NCI-H2029 (cell line): ENCODE measurements at places on chromosomes 11 and 22.

- DNase-seq, result peak; percentile 88
Measured at GRCh38 chr22:44972363-44973083, 37.3 kb downstream of the PHF21B start.

DNA sequence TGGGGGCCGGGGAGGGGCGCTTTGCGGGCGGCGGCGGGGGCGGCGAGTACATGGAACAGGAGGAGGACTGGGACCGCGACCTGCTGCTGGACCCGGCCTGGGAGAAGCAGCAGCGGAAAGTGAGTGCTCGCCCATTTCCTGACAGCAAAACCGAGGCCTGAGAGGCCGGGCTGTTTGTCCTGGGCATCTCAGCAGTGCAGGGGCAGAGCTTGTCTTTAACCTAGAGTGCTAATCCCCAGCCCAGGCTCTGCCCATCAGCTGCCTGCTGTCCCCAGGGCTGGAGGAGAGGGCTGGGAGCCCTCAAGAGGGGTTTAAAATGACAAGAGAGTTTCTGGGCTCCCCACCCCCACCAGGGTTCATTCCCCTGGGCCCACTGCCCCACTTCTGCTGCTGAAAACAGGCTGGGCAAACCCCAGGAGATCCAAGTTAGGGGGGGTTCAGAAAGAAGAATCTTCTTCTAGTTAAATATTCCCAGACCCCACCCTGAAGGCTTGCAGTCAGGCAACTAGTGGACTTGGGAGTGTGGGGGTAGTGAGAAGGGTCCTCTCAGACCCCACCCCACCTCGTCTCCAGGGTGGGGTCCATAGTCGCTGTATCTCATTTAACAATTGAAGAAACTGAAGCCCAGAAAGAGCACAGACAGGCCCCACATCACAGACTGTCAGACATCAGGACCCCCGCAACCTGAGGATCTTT lies 411 bp downstream of the ACTN3 start:
- DNase-seq, result no peak

DNA sequence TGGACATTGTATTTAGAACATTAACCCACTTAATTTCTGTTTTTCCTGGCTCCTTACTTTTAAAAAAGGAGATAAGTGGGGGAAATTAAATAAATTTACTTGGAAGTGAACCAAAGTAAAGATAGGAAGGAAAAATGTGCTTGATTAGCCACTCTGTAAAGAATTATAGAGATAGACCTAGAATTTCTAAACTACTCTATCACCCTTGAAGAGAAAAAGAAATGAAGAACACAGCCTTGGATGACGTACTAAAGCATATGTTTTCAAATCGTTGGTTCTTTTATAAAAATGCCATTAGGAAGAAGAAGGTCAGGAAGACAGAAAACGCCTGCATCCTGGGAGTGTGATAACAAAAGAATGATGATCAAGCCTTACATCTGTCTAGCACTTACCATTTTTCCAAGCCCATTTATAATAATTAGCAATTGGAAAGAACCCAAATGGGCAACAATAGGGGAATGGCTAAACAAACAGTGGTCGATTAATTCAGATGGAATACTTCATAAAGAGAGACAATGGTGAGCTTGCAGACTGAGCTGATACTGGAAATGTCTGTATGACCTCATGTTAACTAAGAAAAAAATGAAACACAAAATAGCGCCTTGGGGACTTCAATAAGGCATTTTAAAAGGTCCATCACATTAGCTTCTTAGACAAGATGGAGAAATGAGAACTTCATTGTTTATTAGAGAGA lies 81.0 kb upstream of the LRRC55 start:
- DNase-seq, result no peak

GRCh38 chr11:67698247-67698646 lies 23.8 kb upstream of the ALDH3B2 start:
- DNase-seq, result no peak

- no peak for DNase-seq
Measured at GRCh38 chr11:12048936-12049790, 40.7 kb upstream of the DKK3 start.

GRCh38 chr11:396948-397548 lies 3.0 kb downstream of the PKP3 start:
- no peak for DNase-seq

DNA sequence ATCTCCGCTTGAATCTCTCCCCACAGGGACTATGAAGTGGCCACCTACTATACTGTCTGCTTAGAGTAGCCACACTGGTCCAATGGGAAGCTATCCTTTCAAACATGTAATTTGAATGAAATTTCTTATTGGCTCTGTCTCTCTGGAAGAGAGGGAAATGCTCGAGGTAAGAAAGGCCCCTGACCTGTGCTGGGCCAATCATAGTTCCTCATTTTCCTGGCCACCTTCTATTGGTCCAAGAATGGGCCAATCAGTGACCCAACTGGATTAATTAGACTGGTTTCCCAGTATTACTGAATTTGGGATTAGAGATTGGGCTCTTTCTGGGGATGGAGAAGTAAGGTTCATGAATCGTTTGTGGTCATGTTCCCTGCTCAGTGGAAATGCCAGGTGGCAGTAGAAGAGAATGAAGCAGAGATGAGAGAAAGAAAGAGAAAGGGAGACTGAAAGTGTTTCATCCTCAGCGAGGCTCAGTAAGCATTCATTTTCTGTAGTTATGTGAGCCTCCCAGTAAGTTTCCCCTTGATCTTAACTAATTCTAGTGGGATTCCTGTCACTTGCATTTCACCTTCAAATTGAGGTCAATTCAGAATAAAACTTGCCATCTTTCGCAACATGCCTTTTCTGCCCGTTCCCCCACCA lies 8.4 kb upstream of the MMP20 start:
- no peak for DNase-seq

DNA sequence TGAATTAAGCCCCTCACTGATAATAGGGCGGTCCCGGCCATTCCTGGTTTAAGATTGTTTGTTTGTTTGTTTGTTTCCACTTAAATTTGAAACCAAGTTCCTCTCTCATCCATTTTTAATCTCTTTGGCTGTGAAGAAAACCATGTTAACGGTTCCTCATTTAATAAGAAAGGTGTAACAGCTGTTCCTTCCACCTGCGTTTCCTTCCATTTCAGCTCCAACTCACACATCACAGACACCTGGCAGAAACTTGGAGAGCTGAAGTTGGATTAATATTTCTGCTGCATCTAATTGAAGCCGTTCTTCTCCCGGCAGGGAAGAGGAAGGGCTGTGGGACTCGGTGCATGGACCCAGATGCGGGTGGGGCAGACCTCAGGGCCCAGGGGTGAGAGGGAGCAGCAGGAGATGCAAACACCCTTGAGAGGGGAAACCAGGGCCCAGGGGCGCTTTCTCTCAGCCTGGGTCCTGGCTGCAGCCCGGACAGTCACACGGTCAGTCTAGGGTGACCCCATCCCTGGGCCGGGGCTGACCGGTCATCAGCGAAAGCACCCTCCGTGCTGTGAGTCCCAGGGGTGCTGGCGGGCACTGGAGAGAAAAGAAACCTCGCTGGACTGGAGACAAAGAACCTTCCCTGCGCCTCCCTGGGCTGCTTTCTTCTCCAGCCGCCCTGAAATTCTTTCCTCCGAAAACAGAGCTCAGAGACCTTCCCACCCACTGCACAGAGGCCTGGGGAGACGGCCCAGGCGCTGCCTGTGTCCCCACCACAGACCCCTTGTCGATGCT lies 242.0 kb downstream of the BRD1 start:
- DNase-seq, result no peak

- DNase-seq, result no peak
Measured at GRCh38 chr11:102929972-102930371, 25.6 kb downstream of the MMP13 start.

DNA sequence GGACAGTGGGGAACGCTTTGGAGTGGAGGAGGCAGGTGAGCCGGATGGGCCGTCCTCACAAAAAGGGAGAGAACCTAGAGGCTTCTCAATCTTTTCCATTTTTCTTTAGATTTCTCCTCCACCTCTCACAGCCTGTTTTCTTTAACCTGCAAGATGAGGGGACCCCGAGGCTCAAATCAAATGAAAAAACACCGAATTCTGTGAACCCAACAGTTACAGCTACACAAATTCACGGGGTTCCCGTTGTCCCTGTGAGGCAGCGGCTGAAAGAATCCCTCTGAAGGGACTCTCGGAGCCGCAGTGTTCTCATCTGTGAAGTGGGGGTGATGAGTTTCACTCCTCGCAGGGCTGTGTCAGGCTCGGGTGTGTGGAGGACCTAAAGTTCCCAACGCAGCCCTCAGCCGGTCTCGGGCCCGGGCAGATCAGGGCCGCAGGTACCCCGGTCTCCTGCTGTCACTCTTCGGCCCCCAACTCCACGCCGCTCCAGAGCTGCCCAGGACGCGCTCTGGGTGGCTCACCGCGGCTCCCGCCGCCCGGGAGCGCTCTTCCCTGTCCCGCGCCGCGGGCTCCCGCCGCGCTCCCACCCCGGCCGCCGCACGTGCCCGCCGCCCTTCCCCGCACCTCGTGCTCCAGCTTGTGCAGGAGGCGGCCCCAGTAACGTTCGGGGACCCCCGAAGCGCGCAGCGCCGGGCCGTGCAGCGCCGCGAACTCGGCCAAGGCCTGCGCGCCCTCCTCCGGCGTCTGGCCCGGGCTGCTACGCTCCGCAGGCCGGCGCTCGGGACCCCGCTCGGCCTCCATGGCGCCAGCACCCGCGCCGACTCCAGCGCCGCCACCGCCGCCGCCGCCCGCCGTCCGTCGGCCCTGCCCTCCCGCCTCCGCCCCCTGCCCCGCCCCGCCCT lies at the start of gene TTLL12:
Gene TTLL12 (minus strand): TSS at position 863 of the 899 bp plus-strand sequence. CDS start 65 bp downstream, at position 798.
- peak; percentile 17 for DNase-seq

DNA sequence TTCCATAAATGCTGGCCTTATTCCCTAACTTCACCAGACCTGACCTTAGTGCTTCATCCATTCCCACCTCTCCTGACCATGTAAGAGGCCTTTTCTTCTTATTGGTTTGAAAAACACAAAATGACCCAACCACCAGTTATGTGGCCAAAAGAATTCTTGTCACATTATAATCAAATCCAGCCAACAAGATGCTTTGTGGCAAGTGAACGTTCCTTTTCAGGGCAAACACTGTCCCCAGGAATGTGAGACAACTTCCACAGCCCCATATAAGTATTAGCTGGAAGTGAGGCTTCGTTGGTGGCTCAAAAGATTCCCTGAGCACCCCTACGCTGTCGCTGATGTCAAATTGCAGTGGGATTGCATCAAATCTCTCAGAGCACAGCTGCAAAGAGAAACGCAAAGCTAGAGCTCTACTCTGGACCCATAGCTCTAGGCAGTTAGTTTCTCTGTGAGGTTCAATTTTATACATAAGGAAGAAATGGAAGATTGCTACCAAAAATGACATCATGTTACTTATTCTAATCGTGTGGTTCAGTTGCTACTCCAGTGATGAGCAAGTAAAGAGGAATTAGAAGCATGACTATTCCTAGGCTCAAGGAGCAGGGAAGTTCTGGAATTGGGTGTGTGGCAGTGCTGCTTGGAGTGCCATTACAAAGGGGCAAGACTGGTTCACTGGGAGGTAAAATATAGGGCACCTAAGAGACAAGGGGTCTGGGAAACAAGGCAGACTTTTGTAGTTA lies 26.1 kb downstream of the GLYATL1 start:
- no peak for DNase-seq

- DNase-seq, result no peak
Measured at GRCh38 chr11:68997995-68998348, 15.1 kb downstream of the MRGPRF start.

DNA sequence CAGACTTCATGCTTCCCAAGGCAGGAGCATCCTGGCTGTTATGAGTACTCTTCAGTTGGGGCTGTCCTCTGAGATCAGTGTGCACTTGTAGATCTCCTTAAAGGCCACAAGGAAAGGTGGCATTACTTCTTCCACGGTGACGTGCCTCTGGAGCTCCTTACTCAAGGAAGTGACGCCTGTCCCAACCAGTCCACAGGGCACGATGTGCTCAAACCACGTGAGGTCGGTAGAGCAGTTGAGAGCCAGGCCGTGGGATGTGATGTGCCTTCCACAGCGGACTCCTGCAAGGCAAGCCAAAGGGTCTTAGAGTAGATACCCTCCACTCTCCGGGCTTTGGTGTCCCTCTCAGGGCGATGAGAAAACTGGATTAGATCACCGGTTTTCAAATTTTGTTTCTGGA lies 1.4 kb downstream of the LIPT2 start:
- DNase-seq, result no peak

DNA sequence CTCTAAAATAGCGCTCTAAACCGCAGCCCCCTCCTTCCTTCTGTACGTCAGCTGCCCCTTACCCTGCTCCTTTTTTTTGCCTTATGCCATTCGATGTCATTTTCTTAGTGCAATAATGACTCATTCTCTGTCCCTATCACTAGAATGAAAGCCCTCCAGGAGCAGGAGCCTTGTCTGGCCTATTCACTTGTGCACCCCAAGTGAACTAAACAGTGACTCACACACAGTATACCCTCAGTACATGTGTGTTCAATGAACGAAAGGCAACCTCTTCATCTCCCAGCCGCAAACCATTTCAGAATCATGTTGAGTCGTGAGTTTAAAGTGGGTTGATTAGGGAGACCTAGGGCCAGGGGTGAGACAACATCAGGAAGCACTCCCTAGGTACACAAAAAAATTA lies 50.7 kb upstream of the SPATA19 start:
- DNase-seq, result no peak

DNA sequence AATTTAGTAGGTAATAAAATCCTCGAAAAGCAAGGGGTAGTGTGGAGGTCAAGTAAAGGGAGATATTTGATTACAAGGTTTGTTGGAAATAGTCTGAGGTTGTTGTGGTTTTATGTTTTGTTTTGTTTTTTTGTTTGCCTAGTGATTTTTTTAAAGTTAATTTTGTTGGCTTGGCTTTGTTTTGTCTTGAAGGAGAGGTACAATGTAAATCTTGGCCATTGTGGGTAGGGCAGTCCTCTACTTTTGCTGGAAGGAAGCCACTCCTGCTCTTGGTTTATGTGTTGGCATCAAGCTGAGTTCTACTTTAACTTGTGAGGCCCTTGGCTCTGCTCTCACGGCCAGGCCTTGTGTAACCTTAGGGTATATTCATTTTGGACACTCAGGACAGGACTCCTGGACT lies 3.2 kb downstream of the AMOTL1 start:
- DNase-seq, result no peak

- no peak for DNase-seq
Measured at GRCh38 chr22:42792453-42792908, 64.6 kb downstream of the ARFGAP3 start.

- no peak for DNase-seq
Measured at GRCh38 chr11:116162086-116162885, 610.5 kb downstream of the BUD13 start.

- DNase-seq, result no peak
Measured at GRCh38 chr11:65262776-65263175, 1.0 kb downstream of the POLA2 start.

DNA sequence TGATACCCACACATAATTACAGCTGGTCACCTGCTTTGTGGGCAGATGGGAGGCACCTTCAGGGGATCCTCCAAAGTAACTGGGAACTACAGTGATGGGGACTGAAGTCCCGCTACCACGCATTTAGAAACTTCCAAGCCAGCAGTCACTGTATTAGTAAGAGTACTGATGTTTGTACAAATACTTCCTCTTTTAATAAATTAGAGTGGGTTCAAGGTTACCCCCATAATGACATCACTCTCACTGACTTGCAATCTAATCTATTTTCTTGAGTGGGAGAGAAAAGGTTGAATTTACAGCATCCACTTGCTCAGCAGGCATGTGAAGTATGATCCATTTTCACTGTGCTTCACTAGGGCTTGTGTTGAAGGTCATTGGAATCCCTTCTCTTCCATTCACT lies 72.1 kb upstream of the TIMP3 start:
- DNase-seq, result no peak
